H4 (cell line): ENCODE measurements at places on chromosomes 12 and 14.

GRCh38 chr14:105494606-105494929 is 3.5 kb downstream of the TEDC1 start:
- DNase-seq: no peak

DNA sequence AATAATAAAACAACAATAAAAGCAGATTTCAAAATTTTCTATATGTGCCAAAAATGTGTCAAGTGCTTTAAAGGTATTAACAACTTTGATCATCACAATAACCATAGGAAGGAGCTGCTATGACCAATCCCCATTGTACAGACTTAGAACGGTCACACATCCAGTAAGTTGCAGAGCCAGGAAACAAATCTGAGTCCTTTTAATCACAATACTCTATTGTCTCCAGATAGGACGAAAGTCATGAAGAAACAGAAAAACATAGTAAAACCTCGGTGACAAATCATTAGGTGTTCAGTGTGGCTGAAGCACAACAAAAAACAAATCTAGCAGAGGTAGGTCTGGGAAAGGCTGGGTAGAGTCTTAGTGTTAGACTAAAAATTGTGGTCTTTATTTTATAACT is 178.8 kb downstream of the GRIP1 start:
- no peak for DNase-seq

DNA sequence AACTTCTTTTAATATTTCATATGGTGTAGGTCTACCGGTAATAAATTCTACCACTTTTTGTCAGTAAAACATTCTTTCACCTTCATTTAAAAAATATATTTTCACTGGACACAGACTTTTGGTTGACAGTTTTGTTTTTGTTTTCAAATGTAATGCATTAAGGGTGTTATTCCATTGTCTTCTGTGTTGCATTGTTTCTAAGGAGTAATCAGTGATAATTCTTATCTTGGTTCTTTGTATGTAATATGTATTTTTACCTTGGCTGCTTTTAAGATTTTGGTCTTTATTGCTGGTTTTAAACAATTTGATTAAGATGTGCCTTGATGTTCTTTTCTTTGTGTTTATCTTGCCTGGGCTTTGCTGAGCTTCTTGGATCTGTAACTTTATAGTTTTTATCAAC is 4.1 kb downstream of the MAP1LC3B2 start:
- no peak for DNase-seq

- DNase-seq: no peak
Measured at GRCh38 chr14:38705220-38705619, 397.8 kb downstream of the SEC23A start.

DNA sequence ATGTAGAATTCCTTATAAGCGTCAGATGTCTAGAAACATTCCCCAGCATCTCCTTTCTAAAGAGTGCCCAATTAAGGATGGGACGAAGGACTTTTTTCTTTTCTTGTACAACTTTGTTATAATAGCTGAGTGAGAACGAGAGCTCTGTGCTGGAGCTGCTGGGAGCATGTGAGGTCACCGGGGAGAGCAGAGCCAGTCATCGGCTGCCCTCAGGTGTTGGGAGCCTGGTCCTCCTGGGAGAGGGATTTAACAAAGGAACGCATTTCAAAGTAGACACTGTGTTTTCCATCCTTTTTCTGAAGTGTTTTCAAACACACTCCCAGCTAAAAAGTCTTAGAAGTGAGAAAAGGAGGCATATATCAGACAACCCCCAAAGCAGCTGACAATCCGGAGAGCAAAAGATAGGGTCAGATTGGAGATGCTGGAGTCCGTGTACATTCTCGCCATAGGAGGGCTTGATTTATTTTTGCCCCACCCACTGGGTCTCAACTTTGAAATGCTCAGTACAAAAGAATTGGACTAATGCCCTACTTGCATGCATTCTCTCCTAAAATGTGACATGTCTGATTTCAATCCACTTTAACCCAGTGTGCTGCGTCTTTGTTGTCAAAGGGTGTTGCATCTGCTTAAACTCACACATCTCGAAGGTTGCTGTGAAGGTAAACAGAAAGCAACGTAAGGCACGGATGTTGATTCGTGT is 50.8 kb upstream of the PIWIL1 start:
- no peak for DNase-seq

GRCh38 chr14:75522224-75522982 is at the start of gene BATF:
BATF (plus strand) TSS chr14:75522469; CDS start chr14:75522683, 214 bp downstream.
- no peak for DNase-seq

DNA sequence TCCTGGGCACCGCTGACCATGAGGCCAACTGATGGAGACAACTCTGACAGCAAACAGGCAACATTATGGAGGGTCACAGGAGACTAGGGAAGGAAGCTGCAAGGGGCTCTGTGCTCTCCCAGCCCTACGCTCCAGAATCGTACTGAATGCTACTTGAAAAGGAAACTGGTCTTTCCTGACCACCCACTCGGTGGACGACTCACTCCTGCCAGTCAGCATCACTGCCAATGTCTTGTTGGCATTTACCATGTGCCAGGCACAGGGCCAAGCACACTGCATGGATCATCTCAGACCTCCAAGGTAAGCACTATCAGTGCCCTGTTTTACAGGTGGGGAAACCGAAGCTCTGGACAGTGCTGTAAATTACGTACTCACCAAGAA is 38.0 kb downstream of the CCDC85C start:
- no peak for DNase-seq

GRCh38 chr12:96249196-96250118 is 55.3 kb downstream of the ELK3 start:
- no peak for DNase-seq

GRCh38 chr14:93343797-93344196 is 3.2 kb upstream of the COX8C start:
- no peak for DNase-seq

GRCh38 chr14:43449291-43449690 is 1057.8 kb downstream of the FSCB start:
- DNase-seq: peak; percentile 3

GRCh38 chr14:95308073-95308472 is 11.6 kb downstream of the CLMN start:
- no peak for DNase-seq

GRCh38 chr14:50946234-50946935 is 2.1 kb upstream of the PYGL start:
- no peak for DNase-seq

GRCh38 chr14:69964841-69965240 is 85.6 kb downstream of the SMOC1 start:
- no peak for DNase-seq

- no peak for DNase-seq
Measured at GRCh38 chr12:123227581-123228258, 5.2 kb downstream of the MPHOSPH9 start.

GRCh38 chr12:96606644-96607043 is 117.3 kb downstream of the CFAP54 start:
- DNase-seq: no peak

- no peak for DNase-seq
Measured at GRCh38 chr14:58783792-58784511, 146.2 kb downstream of the DACT1 start.

- no peak for DNase-seq
Measured at GRCh38 chr14:105088812-105089745, 23.8 kb upstream of the GPR132 start.

- no peak for DNase-seq
Measured at GRCh38 chr12:132014092-132014914, 64.6 kb downstream of the EP400 start.

- DNase-seq: no peak
Measured at GRCh38 chr12:122872815-122873361, 23.0 kb downstream of the VPS37B start.

DNA sequence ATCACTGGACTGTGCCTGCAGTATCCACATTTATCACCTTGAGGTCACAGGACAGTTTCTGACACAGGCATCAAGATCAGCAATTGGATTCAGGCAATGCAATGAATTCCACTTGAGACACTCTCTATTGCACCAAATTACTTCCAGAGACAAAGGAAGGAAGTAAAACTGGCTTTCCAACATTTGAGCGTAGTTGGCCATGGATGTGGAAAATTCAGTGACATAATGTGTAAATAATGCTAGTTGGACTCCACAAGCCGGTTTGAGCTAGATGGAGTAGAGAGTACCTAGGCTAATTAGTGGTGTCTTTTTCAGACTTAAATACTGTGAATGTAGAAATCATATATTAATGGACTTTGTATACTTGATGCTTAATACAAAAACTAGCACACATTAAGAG is 168.3 kb upstream of the SYT1 start:
- no peak for DNase-seq

- DNase-seq: peak; percentile 13
Measured at GRCh38 chr14:86646696-86647690, 1117.0 kb downstream of the FLRT2 start.

GRCh38 chr12:27869567-27869966 is 89.5 kb upstream of the MANSC4 start:
- DNase-seq: no peak

DNA sequence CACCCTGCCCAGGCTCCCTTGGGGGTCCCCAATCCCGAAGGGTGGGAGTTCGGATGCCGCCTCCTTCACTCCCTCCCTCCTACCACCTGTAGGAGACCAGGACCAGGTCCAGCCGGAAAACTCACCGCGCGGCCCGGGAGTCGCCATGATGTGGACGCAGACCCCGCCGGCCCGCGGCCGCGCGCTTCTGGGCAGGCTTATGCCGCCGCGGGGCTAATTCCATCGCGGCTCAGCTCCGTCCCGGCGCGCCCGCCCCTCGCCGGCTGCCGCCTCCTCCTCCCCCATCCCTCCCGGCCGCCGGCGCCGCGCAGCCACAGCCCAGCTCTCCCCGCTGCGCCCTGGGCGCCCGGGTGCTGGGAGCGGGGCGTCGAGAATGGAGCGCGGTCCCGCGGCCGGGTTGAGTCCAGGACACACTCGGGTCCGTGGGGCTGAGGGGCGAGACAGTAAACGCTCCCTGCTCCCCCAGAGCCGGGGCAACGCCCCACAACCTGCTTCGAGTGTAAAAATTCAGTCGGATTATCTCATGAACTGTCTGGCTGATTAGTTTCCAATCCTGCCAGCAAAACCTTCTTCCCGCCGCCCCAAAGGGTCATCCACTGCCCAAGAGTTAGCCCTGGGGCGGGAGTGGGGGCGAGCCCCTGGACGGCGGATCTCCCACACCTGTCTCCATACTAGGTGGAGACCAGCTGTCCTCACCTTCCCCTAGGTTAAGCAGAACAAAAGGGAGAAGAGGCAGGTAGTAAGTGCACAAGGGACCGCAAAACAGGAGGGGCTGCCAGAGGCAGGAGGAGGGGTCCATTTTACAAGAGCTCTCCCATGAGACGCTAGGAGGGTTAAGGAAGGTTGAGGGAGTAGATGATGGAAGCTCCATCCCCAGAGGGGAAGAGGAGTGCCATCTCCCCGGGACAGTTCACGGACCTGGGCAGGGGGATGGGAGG is at the start of gene ANO2:
Gene ANO2 (minus strand): TSS at position 189 of the 938 bp plus-strand sequence. CDS start 42 bp downstream, at position 147.
- DNase-seq: no peak

DNA sequence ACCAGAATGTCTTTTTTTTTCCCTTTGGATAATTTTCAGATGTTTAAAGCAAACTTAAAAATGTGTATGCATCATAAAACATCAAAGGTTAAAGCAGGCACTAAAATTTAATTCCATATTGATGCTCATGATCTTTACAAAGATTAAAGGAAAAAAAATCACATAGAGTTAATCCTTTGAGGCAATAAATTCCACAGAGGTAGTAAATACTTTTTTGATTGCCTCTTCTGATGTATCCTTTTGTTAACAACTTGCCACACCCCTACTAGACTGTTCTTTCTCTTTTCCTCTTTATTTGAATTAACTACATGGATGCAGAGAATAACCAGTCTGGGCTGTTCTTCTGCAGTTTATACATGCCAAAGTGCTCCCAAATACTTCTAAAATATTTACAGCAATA is 45.2 kb upstream of the KCNJ8 start:
- no peak for DNase-seq
